Stimulated activated CD4-positive, alpha-beta T cell treated with anti-CD3 and anti-CD28 coated beads, Interleukin-4, amount 100 ng/mL, for 48 hours (primary cell): ENCODE measurements at places on chromosomes 4 and X.

DNA sequence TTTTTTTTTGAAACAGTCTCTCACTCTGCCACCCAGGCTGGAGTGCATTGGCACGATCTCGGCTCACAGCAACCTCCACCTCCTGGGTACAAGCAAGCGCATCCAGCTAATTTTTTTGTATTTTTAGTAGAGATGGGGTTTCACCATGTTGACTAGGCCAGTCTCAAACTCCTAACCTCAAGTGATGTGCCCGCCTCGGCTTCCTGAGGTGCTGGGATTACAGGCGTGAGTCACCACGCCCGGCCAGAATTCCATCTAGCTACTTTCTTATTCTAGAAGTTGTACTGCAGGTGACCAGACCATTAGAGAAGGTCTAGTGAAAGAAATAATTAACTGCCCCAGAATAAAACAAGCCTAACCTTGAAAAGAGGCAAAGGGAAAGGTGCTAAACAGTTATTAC is 2.3 kb downstream of the LRBA start:
- DNase-seq, result no peak

GRCh38 chr4:119124352-119124751 is 11.3 kb upstream of the MYOZ2 start:
- no peak for DNase-seq

DNA sequence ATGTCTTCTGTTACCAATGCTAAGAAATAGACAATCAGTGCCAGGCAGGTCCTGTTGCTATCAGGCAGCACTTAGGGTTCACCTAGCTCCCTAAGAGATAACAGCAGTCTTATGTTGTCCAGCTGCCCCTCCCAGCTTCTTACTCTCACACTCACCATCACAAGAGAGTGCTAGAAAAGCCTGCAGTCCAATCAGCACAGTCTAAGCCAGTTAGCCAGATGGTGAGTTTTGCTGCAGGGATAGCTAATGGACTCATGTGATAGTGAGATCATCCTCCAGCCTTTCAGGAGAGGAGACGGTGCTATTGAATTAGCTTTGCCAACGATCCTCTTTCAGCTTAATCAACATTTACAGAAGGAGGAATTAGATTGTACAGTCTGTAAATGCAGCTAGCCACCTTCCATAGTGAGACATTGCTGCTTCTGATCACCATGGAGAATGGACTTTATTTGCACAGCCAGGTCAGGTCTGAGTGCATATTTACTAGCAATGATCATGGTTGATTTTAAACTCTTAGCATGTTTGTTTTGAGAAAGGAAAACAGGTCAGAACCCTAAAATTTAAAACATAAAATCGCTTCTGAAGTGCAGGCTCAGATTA is 438.3 kb downstream of the CENPC start:
- DNase-seq, result no peak

GRCh38 chrX:76195579-76195978 is 22.7 kb downstream of the PBDC1 start:
- DNase-seq, result no peak

GRCh38 chrX:13093529-13094140 is 49.2 kb upstream of the FAM9C start:
- no peak for DNase-seq
